CD4-positive, alpha-beta memory T cell (primary cell): ENCODE measurements at places on chromosomes 7 and 10. TPM values are rescaled to one million over a fixed set of nuclear protein-coding genes. Genes with fewer than 3 reads are reported as not detected.

- H3K27ac ChIP-seq, result no peak overlapping the region
- DNase-seq, result no peak
- no peaks in the 10 kb centered on the region for H3K4me1 ChIP-seq
- no peaks in the 10 kb centered on the region for H3K36me3 ChIP-seq
- H3K4me3 ChIP-seq, result no peak overlapping the region
Observed at GRCh38 chr7:78296046-78296597, 497.5 kb downstream of the PHTF2 start.

GRCh38 chr7:133556048-133556447 lies 303.2 kb downstream of the EXOC4 start:
- no peak overlapping the region for H3K27ac ChIP-seq
- H3K4me3 ChIP-seq, result no peak overlapping the region
- no peak for DNase-seq
- no peaks in the 10 kb centered on the region for H3K27me3 ChIP-seq

PCBD1 gene
- polyA plus RNA-seq, result 22.5 TPM

SUN3 gene
- polyA plus RNA-seq, result 0.56 TPM

DNA sequence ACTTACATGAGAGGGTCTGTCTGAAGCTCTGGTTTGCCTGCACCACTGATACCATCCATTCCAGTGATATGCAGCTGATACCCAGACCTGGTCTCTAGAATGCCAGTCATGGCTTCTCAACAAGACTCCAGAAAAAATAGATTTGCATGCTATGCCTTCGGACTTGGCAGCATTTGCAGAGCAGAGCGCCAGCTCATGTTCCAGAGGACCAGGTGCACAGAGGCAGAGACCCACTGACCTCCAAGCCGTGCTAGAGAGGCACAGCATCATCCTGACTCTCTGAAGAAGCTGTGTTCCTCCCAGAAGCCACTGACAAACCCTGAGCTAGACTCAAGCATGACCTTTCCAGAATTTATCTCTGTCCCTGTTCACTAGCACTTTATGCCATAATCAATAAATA lies 6.9 kb upstream of the PRKAG2 start:
- no peaks in the 10 kb centered on the region for H3K4me1 ChIP-seq
- no peaks in the 10 kb centered on the region for H3K27me3 ChIP-seq
- no peak overlapping the region for H3K4me3 ChIP-seq
- DNase-seq, result no peak
- no peaks in the 10 kb centered on the region for H3K36me3 ChIP-seq

AASS gene
- not detected for polyA plus RNA-seq

DNA sequence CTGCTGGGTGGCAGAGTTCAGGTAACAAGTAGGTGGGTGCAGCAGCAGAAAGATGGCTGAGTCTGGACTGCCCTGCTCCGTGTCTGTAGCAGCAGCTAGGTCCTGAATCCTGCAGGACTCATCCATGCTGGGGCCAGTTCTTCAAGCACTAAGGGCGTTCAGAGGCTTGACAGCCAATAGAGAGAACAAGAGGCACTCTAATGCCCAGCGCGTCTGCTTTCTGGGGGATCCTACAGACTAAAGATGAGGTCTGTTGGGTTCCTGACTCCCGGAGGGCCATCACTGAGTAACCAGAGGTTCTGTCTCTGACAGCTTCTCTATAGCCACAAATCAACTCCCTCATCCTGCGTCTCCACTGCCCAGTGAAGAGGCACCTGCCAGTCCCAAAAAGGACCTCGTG lies 125.5 kb downstream of the PTPN20 start:
- H3K27ac ChIP-seq, result no peak overlapping the region
- no peak overlapping the region for H3K4me3 ChIP-seq
- no peaks in the 10 kb centered on the region for H3K36me3 ChIP-seq
- no peaks in the 10 kb centered on the region for H3K4me1 ChIP-seq

GRCh38 chr7:138345567-138345966 lies 114.5 kb upstream of the TRIM24 start:
- no peak for DNase-seq
- H3K27ac ChIP-seq, result no peak overlapping the region
- H3K4me1 ChIP-seq, result no peaks in the 10 kb centered on the region
- no peak overlapping the region for H3K4me3 ChIP-seq

MRPL32 gene
- polyA plus RNA-seq, result 42.5 TPM

- no peaks in the 10 kb centered on the region for H3K4me1 ChIP-seq
- H3K27me3 ChIP-seq, result no peaks in the 10 kb centered on the region
- H3K36me3 ChIP-seq, result no peaks in the 10 kb centered on the region
- H3K4me3 ChIP-seq, result no peak overlapping the region
- H3K27ac ChIP-seq, result no peak overlapping the region
- DNase-seq, result no peak
Observed at GRCh38 chr10:37289833-37290464, 164.6 kb downstream of the ANKRD30A start.

MOGAT3 gene
- not detected for polyA plus RNA-seq

GRCh38 chr7:90520484-90520883 lies 51.0 kb downstream of the PTTG1IP2 start:
- no peak overlapping the region for H3K4me3 ChIP-seq
- H3K27me3 ChIP-seq, result no peaks in the 10 kb centered on the region
- no peak for DNase-seq
- no peaks in the 10 kb centered on the region for H3K36me3 ChIP-seq
- no peak overlapping the region for H3K27ac ChIP-seq

- H3K4me1 ChIP-seq, result no peaks in the 10 kb centered on the region
- no peaks in the 10 kb centered on the region for H3K36me3 ChIP-seq
- DNase-seq, result no peak
- no peaks in the 10 kb centered on the region for H3K27me3 ChIP-seq
- H3K27ac ChIP-seq, result no peak overlapping the region
- no peak overlapping the region for H3K4me3 ChIP-seq
Observed at GRCh38 chr7:154777023-154777422, 225.9 kb downstream of the PAXIP1 start.

DNA sequence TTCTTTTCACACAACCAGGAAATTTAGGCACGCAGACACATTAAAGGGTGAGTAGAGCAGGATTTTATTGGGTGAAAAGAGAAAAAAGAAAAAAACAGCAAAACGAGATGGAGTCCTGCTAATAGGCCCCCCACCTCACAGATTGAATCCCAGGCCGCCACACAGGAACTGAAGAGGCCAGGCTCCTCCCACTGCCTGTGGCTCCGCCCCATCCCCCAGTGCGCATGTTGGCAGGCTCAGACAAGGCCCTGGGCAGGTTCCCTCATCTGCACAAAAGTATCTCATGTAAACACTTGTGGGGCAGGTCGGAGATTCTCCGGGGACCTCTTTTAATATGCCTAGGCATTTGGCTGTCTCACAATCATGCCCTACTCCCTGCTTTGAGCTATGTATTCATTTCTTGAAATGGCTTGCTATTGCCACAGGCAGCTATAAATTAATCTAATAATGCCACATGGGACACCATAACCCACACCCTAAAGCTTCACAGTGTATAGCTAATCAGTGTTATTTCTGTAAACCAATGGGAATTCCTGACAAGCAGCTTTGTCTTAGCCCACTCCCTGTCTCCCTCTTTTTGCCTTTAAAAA lies 76.2 kb upstream of the KIF5B start:
- no peak overlapping the region for H3K27ac ChIP-seq
- peaks cover 8% of the 10 kb centered on the region for H3K4me1 ChIP-seq
- no peak for DNase-seq
- no peaks in the 10 kb centered on the region for H3K36me3 ChIP-seq
- H3K4me3 ChIP-seq, result no peak overlapping the region

DNA sequence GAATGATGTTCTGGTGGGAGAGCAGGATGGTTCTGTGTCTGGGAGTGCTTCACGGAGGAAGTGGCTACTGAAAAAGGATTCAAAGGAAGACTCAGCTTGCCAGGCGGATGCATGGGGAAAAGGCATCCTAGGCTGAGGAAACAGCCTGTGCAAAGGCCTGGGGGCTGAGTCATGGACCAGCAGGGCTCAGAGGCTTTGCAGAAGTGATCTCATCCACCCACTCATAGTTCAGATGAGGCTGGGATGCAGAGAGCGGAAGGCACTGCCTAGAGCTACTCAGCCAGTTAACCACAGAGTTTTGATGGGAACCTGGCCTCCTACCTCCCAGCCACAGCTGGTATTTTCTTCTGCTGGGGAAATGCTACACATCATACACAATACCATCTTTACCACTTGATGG lies 15.8 kb upstream of the ADAMTS14 start:
- no peak overlapping the region for H3K27ac ChIP-seq
- H3K4me1 ChIP-seq, result no peaks in the 10 kb centered on the region
- no peaks in the 10 kb centered on the region for H3K36me3 ChIP-seq
- no peak overlapping the region for H3K4me3 ChIP-seq
- no peaks in the 10 kb centered on the region for H3K27me3 ChIP-seq

- no peaks in the 10 kb centered on the region for H3K27me3 ChIP-seq
- H3K4me3 ChIP-seq, result no peak overlapping the region
- no peaks in the 10 kb centered on the region for H3K36me3 ChIP-seq
- DNase-seq, result no peak
- no peaks in the 10 kb centered on the region for H3K4me1 ChIP-seq
Observed at GRCh38 chr7:119562839-119563238, 710.1 kb upstream of the KCND2 start.

DNA sequence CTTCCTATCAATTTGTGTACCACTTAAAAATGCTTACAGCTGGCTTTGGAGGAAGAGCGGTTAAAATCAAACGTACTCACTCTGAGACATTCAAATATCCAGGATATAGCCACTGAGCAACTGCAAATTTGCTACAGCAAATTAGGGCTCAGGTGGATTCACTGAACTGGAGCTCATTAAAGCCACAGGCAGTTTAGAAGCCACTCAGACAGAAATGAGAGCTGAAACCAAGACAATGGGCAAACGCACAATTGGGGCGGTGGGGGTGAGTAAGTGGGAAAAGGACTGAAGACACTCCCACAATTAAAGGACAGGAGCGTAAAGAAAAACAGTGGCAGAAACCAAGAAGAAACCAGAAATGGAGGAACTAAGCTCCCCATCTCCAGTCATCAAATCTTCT lies 20.5 kb downstream of the MPP7 start:
- H3K27ac ChIP-seq, result no peak overlapping the region
- no peaks in the 10 kb centered on the region for H3K27me3 ChIP-seq
- H3K4me1 ChIP-seq, result peaks cover 6% of the 10 kb centered on the region
- no peak overlapping the region for H3K4me3 ChIP-seq

GRCh38 chr7:81515009-81515408 lies 254.8 kb downstream of the HGF start:
- H3K27me3 ChIP-seq, result no peaks in the 10 kb centered on the region
- no peaks in the 10 kb centered on the region for H3K36me3 ChIP-seq
- no peaks in the 10 kb centered on the region for H3K4me1 ChIP-seq
- no peak overlapping the region for H3K27ac ChIP-seq
- DNase-seq, result no peak

- H3K27ac ChIP-seq, result no peak overlapping the region
- H3K36me3 ChIP-seq, result no peaks in the 10 kb centered on the region
- H3K4me3 ChIP-seq, result no peak overlapping the region
- DNase-seq, result no peak
- H3K4me1 ChIP-seq, result no peaks in the 10 kb centered on the region
- no peaks in the 10 kb centered on the region for H3K27me3 ChIP-seq
Observed at GRCh38 chr10:121076776-121077715, 225.9 kb downstream of the WDR11 start.

OPN4 gene
- polyA plus RNA-seq, result not detected

GRCh38 chr10:976316-976715 lies 11.9 kb upstream of the GTPBP4 start:
- no peak overlapping the region for H3K4me3 ChIP-seq
- no peak overlapping the region for H3K27ac ChIP-seq
- H3K36me3 ChIP-seq, result no peaks in the 10 kb centered on the region
- no peaks in the 10 kb centered on the region for H3K27me3 ChIP-seq

DNA sequence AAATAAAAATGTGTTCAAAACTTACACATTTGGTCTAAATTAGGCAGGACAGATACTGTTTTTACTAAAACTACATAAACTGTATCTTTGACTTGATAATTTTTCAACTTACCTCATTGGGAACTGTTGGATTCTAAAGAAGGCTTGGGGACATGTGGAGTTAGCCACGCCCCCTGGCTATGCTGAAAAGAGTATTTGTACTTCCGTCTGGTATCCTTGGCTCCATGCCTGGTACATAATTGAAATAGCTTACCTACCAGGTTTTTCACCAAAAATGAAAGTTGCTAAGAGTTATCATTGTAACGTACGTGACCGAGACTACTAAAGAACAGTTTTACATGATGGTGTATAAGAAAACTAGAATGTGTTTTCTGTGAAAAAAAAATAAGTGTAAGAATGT lies 604.8 kb upstream of the IGFBP3 start:
- H3K27me3 ChIP-seq, result no peaks in the 10 kb centered on the region
- H3K36me3 ChIP-seq, result no peaks in the 10 kb centered on the region
- H3K27ac ChIP-seq, result no peak overlapping the region
- DNase-seq, result no peak

DNA sequence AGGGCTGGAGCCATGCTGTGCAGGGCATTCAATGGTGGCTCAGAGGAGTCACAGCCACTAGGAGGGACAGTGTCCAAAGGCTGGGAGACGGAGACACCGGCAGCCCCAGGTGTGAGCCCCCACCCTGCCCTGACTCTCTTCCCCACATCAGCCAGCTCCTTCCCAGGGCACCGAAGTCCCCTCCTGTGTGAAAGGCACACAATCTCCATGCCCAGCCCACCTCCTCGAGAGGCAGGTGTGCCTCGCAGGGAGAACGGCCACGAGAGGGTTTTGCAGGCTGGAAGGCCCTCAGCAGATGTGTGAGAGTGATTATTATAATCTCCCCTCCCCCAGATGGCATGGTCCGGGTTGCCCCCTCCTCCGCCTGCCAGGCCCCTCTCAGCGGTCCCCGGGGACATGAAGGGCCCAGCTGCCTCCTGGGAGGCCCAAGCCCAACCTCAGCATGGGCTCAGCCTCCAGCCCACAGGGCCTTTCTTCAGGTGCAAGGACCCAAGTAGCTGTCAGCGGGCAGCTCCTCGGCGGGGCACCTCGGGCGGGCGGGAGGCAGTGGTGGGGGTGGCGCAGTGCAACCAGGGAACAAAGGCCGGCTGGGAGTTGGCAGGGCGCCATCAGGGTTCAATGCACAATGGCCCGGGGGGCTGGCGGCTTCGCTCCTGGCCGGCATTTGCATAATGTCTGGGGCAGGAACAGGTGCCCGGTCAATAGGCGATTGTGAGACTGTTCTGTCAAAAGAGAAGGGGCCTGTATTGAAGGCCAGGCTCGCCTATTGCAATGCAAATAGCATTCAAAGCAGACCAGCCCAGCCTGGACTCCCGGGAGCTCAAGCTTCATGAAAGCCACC lies 155.3 kb upstream of the ZMIZ1 start:
- no peak overlapping the region for H3K4me3 ChIP-seq
- DNase-seq, result no peak
- no peaks in the 10 kb centered on the region for H3K36me3 ChIP-seq
- no peaks in the 10 kb centered on the region for H3K27me3 ChIP-seq

DNA sequence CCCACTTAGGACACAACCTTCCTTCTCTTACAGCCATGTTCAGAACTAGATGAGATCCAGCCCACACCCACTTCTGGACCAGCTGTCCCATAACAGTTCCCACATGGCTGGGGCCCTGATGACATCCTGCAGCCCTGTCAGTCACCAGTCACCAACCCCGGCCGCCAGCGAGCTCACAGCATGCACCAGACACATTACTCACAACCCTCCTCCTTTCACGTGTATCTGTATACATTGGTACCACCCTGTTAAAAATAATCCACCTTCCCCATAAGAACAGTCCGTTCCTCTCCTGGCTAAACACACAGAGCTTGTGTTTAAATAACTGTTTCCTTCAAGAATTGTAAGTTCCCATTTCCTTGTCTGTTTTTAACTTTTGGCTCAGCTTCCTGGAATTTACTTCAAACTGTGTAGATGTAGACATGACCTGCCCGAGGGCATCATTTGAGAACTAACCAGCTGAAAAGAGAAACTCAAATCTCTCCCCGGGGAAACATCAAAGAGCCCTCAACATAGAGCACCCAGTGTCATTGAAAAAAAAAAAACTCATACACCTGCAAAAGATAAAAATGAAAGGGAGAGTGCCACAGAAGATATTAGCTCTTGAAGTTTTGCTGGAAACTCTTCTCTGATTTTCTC lies 26.0 kb upstream of the PRLHR start:
- peak; percentile 29 for DNase-seq
- H3K36me3 ChIP-seq, result no peaks in the 10 kb centered on the region
- H3K27me3 ChIP-seq, result no peaks in the 10 kb centered on the region

LRRC17 gene
- polyA plus RNA-seq, result 0.26 TPM
